ENCODE measurements at places on chromosomes 7 and 10.

- DNase-seq: no peak
Observed at GRCh38 chr10:15743443-15743842, 23.7 kb upstream of the ITGA8 start.

DNA sequence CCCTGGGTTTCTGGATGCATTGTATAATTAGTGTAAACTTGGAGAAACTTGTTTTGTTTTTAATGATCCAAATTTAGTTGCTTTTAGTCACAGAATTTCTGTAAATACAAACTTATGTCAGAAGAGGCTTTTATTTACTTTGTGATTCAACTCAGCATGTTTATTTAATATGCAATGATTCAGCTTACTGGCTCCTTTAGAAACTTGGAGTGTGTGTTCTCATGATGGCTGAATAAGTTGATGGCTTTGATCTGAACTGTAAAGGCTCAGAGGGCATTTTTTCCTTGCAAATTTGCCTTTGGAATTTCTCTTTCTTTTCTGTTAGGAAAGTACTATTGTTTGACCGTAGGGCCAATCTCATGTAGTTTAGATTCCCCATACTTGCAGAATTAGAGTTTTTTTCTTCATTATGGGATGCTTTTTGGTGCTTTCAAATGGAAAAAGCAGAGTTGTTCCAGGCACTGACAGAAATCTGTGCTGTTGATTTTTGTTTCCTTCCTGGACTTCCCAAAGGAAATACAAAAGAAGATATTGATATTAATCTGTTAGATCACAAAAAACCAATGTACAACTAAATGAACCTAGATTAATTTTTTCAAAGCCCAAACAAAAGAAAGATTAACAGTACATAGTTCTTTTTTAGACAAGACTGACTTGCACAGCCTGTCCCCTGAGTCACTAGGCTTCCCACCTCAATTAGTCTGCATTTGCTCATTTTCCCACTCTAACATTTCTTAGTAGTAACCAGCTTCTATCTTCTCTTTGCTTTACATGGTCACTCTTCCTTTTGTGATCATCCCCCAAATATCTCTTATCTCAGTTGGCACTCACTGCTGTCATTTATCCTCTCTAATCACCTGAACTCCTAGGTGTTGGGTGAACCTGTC is 96.8 kb upstream of the AGR3 start:
- no peak for DNase-seq

- DNase-seq: no peak
Observed at GRCh38 chr7:53609185-53609584, 573.8 kb downstream of the POM121L12 start.

GRCh38 chr7:42745357-42746059 is 166.4 kb downstream of the C7orf25 start:
- DNase-seq: peak; percentile 3

- no peak for DNase-seq
Observed at GRCh38 chr7:75878312-75878768, 494 bp upstream of the RHBDD2 start.
